ENCODE measurements at places on chromosomes 7 and 10.

- DNase-seq: no peak
Measured at GRCh38 chr10:89702121-89702480, 711 bp downstream of the KIF20B start.

- DNase-seq: no peak
Measured at GRCh38 chr10:28316696-28317095, 13.8 kb upstream of the MPP7 start.

DNA sequence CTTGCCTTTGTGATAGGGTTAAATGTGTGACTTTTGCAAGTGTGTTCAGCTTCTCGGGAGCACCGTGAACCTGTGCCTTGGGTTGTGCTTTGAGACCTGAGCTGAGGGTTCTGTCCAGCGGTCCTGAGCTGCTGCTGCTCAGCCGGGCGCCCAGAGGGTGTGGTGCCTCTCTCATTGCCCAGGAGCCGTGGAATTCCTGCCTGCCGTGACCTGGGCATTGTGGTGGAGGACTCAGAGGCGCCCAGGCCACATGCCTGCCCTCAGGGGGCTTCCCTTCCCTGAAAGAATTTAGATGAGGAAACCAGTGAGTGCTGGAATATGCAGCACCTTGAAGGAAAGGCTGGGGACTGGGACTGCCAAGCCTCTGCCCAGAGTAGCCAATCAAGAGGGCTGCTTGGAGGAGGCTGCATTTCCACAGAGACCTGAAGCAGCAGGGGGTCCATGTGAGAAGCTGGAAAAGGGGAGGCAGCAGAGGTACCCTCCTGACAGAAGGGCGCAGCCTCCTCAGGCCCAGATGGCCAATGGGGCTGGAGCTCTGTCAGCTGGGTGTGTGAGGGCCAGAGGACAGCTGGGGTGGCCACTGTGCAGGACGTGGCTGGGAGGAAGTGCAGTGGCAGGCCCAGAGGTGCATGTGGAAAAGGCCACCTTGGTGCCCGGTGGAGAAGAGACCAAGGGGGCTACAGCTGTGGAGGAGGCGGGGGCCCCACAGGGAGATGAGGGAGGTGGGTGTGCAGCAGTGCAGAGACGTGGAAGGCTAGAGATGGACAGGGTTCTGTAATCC, 107.3 kb downstream of the NKX6-2 start:
- no peak for DNase-seq

GRCh38 chr7:139127648-139128047, 18.1 kb upstream of the ZC3HAV1 start:
- DNase-seq: no peak

GRCh38 chr10:97373456-97373855, 27.7 kb downstream of the RRP12 start:
- no peak for DNase-seq

- DNase-seq: no peak
Measured at GRCh38 chr7:87116315-87116714, 35.9 kb upstream of the DMTF1 start.

DNA sequence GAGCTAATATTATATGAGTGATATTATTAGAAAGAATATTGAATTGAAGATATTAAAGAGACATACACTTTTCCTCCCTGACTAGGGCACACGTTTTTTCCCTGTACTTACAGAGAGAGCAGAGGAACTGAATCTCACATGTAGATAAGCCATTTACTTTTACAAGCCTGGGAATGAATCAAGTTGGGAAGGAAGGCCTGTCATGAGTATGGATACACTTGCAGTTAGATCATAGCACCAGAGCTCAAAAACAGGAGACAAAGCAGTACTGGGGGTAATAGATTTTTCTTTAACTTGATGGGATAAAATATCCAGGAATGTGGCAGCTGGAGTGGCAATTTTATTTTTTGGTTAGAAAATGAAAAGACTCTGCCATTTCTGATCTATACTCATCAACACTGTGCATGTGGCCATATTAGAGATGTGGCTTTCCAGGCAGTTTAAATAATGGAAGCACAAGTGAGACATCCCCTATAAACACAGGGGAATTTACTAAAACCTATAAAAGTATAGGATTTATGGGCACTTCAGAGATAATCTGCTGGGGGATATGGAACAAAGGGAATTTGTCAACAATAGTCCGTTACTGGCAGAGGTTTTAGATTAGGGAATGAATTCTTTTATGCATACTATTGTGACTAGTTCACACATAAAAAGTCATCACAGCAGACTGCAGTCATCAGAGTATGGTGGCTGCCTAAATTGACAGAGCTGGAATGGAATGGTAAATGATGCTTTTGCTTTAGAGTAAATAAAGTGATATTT, 657.7 kb upstream of the MBL2 start:
- DNase-seq: no peak

GRCh38 chr7:67918158-67918557, 921.5 kb downstream of the TYW1 start:
- peak; percentile 84 for DNase-seq

GRCh38 chr7:45924283-45924682, 3.2 kb upstream of the IGFBP3 start:
- no peak for DNase-seq

Data from CMK (cell line).